ENCODE measurements at places on chromosomes 3 and 15.

DNA sequence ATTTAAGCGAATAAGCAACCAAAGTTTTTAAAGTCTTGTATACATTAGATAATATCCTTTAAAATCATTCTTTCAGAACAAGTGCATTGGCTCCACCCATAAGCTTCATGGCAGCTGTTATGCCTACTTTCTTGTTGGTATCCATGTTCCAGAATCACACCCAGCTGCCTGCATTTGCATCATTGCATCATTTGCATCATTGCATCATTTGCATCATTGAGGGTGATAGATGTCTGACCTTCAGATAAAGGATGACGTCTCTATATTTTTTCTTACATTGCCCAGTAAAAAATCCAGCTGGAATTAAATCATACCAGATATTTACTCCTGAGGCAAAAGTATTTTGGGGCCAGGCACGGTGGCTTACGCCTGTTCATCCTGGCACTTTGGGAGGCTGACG, 42.3 kb downstream of the SLC12A1 start:
- DNase-seq = no peak

DNA sequence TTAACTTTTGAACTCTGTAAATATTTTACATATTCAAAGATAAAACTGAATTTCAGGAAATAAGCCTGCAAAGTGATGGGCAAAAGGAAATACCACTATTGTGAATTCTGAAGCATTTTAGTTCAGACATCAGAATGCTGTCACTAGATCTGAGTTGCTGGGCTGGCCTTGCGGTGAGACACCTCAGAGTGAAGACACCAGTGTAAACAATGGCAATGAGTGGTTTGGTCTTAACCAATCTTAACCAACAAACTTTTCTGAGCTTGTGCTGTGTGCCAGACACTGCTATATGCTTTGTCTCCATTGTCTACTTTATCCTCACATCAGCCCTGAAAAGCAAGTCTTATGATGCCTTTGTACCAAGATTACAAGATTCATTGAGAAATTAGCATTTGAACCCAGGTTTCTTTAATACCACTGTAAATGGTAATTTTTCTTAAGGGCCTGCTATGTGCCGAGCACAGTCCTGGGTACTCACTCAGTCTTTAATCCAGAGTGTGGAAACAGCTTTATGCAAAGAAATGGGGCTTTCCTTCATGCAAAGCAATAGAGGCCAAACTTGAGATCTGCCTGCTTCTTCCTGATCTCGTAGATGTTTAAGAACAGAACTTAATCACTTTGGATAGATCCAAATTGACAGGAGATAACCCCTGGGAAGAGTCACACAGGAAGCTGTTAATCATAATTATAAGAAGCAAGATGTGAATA, 55.0 kb downstream of the TMEM39A start:
- no peak for DNase-seq

DNA sequence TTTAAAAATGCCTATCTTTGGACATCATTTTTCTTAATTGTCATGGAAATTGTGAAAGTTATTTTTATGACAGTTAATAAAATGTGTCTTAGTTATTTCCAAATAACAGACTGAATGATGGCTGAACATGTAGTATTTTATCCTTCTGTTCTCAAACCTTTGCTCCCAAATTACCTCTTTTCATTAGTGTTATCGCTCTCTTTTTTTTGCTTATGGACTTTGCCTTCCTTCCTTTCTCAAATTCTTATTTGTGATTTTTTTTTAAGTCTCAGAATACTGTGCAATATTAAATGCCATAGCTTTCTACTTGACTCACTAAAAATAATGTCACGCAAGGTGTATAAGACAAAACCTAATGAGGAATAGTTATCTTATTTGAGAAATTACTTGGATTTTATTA, 107.7 kb downstream of the VPS8 start:
- DNase-seq = no peak

DNA sequence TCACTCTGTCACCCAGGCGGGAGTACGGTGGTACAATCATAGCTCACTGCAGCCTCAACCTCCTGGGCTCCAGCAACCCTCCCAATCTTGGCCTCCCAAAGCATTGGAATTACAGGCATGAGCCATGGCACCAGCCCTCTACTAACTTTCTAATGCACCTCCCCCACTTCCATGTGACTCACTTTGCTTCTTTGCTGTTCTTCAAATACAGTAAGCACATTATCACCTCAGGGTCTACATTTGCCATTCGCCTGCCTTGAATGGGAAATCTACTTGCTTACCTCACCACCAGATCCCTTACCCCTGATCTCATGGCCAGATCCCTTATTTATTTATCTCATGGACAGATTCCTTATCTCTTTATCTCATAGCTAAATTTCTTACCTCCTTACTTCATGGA, 235.3 kb downstream of the KCNMB2 start:
- no peak for DNase-seq

DNA sequence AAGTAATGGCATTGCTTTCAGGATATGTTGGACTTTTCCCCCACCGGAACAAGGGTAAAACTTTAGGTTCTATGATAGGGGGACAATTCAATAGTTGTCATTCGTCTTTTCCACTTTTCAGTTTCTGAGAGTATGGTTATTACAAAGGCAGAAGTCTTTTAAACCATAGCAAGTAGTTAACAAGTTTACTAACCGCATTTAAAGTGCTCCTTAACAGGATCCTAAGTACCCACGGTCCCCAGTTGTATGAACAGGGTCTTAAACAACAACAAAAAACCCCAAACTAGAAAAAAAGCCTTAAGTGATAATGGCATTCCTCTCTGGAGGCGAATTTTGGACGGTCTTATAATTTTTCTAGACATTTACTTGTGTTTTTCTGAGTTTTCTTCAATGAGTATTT, 831 bp downstream of the IFT57 start:
- no peak for DNase-seq

GRCh38 chr15:70234256-70234905, 136.7 kb upstream of the TLE3 start:
- no peak for DNase-seq

- no peak for DNase-seq
These were observed 37.4 kb downstream of the ACAA1 start for GRCh38 chr3:38099518-38099917.

DNA sequence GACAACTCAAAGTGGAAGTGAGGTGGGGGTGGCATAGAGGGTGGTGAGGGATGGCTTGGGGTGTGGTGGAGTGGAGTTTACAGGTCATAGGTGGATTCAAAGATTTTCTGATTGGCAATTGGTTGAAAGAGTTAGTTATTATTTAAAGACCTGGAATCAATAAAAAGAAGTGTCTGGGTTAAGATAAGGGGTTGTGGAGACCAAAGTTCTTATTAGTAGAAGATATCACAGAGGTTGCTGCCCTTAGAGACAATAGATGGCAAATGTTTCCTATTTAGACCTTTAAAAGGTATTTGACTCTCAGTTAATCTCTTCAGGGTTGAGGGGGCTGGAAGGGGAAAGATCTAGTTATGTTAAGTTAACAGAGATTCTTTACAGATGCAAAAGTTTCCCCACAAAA, 412.3 kb upstream of the TBL1XR1 start:
- no peak for DNase-seq

- no peak for DNase-seq
These were observed 308.2 kb downstream of the CTNNB1 start for GRCh38 chr3:41507336-41508062.
